ENCODE measurements at places on chromosomes 7 and 10. TPM values are rescaled to one million over a fixed set of nuclear protein-coding genes. Genes with fewer than 3 reads are reported as not detected.

The GRID1 gene
- polyA plus RNA-seq = 0.03 TPM

The GIMAP4 gene
- not detected for polyA plus RNA-seq

- no peak for DNase-seq
Measured at GRCh38 chr10:7383442-7383841, 27.4 kb downstream of the SFMBT2 start.

DNA sequence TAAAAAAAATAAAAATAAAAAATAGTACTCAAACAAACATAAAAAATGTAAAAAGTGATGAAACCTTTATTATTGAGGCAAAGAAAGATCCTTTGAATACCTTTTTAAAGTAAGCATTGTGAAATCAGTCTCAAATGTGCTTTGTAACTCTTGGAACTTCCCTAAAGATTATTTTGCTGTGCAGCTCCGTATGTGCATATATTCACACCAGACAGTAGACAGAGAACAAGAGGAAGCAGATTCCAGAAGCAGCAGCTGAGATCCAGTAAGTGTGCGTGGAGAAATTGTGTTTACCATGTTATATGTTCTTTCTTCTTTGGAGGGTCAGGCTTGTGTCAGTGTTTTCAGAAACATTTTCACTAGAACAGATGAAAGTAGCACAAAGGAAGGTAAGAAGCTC lies 324.9 kb downstream of the AGMO start:
- DNase-seq = no peak

- no peak for DNase-seq
Measured at GRCh38 chr7:64521409-64521984, 41.4 kb downstream of the ZNF680 start.

DNA sequence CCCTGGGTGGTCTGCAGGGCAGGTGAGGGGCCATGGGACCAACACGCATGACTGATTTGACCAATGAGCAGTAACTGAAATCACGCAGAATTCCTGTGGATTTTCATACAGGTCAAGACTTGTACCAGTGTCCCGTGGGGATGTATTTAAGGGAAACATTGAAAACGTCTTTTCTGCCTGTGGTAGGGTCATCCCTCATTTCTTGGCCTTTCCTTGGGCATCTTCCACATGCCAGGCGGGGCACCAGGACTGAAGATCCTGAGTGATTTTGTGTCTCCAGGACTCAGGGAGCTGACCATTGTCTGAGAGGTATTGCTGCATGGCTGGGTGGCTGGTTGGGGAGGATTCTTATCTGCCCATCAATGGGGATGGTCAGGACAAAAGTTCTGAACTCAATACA lies 289.0 kb downstream of the GLRX3 start:
- no peak for DNase-seq

The SPDYE9 gene
- polyA plus RNA-seq = not detected

The TRPV5 gene
- not detected for polyA plus RNA-seq
